Psoas muscle (tissue), 8 donors: ENCODE measurements at places on chromosomes 2 and 18. TPM values are rescaled to one million over a fixed set of nuclear protein-coding genes. Genes with fewer than 3 reads are reported as not detected.

NIFK gene
- 64.1 TPM for total RNA-seq

BARD1 gene
- total RNA-seq, result 9.6 TPM

SCN7A gene
- total RNA-seq, result 3.9 TPM

TYMS gene
- 0.32 TPM for total RNA-seq

PIAS2 gene
- total RNA-seq, result 59.8 TPM

GKN1 gene
- total RNA-seq, result not detected

PROKR1 gene
- not detected for total RNA-seq

CHST9 gene
- not detected for total RNA-seq

CPO gene
- total RNA-seq, result 0.34 TPM

KCNG3 gene
- total RNA-seq, result not detected

PAX3 gene
- 7.2 TPM for total RNA-seq

MATN3 gene
- 0.15 TPM for total RNA-seq

ANKRD44 gene
- total RNA-seq, result 8.3 TPM

NMUR1 gene
- total RNA-seq, result 0.06 TPM

C2orf49 gene
- total RNA-seq, result 16.1 TPM

LYG2 gene
- total RNA-seq, result not detected

GAREM2 gene
- total RNA-seq, result 1.7 TPM

TUBA4B gene
- total RNA-seq, result not detected

RHOB gene
- 194 TPM for total RNA-seq
